T-helper 2 cell (primary cell): ENCODE measurements at places on chromosomes 1 and 21.

DNA sequence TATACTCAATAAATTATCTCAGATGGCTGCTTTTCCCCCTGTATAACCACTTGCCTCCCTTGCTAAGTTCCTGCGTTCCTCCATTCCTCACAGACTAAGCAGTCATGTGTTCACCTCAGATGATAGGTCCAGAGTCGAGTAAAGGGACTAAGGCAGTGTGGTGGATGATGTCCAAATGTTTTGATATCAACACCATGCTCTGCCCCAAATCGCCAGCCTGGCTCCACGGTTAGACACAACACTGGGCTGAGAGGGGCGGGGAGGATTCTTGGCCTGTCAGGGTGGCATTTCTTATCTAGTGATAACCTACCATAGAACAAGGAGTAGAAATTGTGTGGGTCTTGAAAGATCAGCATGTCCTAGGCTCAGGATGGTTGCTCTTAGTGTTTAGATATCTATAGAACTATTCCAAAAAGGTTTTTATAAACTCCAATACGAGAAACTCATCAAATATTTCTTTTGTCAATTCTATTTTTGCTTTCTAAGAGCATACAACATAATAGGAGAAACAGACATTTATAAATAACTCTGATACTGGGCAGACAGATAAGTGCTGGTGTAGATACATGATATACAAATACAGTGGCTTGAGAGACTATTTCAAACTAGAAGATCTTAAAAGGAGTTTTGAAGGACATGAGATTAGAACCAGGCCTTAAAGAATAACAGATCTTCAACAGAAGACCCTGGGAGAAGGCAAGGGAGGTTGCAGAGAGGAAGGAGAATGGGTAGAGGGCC lies 21.5 kb downstream of the GJA5 start:
- DNase-seq = no peak

- DNase-seq = no peak
Observed at GRCh38 chr1:216210081-216210480, 213.2 kb downstream of the USH2A start.

DNA sequence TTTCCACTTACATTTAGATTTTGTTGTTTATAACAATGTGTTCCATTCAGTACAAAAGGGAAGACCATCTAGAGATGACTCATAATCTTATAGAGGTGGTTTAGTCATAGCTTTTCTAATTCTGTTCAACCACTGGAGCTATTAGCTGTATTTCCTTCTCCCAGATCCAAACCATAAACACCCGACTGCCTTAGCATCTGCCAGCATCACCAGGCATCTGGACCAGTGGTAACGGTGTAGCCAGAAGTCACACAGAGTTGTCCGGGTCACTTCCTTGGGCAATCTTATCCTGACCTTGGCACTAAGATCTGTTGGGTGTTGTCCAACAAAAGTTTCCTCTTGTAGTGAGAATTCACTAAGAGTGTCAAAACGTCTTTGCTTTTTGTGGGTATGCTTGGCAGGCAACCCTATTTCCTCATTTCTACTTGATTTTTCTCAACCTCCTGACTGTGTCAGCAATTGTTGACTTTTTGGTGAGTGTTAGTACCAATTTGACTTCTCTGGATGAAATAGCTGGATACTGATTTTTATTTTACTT lies 372.1 kb upstream of the B3GALT2 start:
- DNase-seq = no peak

- DNase-seq = no peak
Observed at GRCh38 chr1:155005076-155006011, 2.7 kb downstream of the ZBTB7B start.

DNA sequence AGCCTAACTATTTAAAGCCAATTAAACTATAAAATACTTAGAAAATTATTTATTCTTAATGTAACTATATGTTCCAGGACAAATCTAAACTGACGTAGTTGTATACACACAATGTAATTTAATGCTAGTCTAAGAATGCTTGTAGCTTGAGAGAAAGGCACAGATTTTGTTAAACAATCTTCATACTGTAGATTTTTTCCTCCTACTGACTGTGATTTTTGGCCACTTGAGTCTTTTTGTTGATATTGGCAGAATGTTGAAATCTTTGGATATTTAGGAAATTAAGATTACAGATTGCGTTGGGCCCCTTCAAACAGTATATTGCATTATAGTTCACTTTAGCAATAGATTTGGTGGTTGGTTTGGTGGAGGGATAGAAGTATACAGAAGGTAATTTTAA lies 40.5 kb downstream of the ATF3 start:
- DNase-seq = no peak

DNA sequence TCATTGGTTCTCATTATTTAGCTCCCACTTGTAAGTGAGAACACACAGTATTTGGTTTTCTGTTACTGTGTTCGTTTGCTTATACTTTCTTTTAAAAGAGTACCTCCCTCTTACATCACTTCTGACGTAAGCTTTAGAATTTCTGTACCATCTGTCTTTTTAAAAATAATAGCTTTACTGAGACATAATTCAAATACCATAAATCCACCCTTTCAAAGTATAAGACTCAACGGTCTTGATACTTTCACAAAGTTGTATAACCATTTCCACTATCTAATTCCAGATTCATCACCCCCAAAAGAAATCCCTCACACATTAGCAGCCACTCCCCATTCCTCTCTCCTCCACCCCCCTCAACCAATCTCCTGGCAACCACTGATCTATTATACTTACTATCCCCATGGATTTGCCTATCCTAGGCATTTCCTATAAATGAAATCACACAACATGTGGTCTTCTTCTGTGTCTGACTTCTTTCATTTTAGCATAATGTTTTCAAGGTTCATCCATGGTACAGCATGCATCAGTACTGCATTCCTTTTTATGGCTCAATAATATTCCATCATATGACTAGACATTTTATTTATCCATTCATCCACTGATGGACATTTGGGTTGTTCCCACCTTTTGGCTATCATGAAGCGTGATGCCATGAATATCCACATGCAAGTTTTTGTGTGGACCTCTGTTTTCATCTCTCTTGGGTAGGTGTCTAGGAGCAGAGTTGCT lies 104.7 kb downstream of the HLCS start:
- no peak for DNase-seq

GRCh38 chr1:84988588-84988987 lies 8.3 kb downstream of the MCOLN2 start:
- DNase-seq = no peak

DNA sequence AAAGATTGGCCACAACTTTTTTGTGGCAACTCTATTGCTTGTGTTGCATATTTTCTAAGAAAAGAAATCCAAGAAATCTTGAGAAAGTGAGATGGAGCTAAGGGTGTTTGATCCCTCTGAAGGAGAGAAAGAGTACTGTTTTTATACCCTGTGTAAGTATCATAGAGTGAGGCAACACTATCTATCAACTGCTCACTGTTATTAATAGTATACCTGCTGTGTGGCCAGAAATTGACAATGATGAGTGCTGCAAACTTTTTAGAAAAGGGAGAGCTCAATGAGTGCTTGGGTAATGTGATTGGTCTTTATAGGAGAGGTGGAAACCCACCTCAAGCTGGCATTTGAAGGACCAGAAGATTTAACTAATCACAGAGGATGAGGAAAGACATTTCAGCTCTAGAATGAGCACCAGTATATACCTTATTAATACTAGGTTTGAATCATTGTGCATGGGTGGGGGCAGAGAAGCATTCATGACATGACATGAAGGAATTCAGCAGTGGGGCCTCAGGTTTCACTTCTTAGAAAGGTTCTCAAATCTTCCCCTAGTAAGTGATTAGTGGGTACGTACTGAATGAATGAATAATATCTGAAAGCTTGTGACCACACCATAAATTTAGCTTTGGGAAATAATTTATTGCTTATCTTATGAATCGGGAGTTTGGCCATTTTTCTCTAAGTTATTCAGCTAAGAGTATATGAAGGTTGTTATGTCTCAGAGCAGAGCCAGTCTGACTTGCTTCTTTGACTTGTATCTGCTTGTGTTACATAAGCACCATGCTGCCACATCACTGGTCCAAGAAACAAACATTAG lies 169.2 kb upstream of the SGIP1 start:
- DNase-seq = no peak

GRCh38 chr1:238119060-238119459 lies 228.3 kb upstream of the ZP4 start:
- no peak for DNase-seq

- no peak for DNase-seq
Observed at GRCh38 chr21:27129694-27130093, 162.8 kb upstream of the ADAMTS5 start.

DNA sequence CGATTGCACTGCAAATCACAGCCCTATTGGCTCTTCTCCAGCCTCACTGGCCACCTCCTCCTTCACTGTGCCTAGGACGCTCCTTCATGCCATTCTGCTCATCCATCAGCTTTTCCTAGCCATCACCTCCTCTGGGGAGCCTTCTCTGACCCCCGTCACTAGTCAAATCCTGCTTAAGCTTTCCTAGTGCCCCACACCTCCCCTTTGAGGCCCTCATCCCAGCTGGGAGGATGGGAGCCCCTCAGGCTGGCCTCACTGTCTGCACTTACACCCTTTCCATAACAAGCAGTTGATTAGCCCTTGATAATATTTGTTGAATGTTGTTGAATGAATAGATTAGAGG lies 50.7 kb downstream of the KLHDC7A start:
- DNase-seq = no peak

- no peak for DNase-seq
Observed at GRCh38 chr21:20272791-20273362, 725.3 kb upstream of the NCAM2 start.

DNA sequence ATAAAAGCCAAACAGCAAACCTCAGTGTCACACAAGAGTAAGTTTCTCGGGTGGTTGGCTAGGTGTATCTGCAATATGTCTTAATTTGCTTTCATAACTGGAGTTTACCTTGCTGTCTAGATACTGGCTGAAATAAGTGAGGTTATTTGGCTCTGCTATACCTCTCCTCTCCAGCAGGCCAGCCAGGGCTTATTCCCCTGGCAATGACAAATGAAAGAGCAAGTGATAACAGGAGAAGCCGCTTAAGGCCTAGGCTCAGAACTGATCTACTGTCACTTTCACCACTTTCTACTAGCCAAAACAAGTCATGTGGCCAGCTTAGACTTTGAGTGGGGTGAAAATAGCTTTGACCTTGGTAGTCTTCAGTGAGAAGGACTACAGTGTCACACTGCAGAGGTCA lies 4.8 kb upstream of the RPE65 start:
- no peak for DNase-seq

DNA sequence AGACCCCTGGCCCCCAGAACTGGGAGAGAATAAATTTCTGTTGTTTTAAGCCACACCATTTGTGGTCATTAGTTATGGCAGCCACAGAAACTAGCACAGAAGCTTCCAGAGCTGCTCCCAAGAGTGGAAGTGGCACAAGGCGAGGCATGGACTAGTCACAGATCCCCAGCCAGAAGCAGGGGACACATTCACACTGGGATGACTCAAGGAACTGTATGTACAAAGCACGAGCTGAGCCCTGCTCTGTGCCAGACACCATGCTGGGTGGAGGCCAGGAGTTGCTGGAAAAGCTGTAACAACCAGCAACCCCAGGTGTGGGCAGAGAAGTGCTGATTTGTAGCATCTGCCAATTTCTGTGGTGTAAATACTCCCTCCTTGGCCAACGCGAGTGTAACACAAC lies 55.6 kb downstream of the TCP10L start:
- DNase-seq = no peak

DNA sequence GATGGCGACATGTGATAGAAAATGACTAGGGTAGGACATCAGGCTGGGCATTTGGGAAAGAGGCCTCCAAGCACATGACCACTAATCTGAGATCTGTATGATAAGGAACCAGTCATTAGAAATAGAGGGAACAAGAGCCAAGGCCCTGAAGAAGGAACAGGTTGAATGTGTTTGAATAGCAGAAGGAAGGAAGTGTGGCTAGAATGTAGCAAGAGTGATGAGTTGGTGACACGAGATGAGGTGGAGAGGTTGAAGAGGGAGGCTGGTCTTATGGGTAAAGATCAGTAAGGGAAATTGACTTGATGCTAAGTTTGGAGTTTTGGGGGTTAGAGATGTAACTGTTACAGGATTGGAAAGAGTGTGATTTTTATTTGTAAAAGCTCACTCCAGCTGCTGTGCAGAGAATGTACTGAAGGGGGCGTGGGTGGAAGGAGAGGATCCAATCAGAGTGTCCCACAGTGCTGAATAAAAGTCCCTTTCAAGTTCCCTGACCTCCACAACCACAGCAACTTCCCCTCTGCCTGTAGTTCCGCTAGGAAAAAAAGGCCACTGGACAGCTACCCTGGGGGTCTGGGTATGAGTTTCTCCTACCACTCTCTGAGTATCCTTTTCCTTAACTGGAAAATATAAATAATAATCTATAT lies 295.0 kb downstream of the OMA1 start:
- no peak for DNase-seq

DNA sequence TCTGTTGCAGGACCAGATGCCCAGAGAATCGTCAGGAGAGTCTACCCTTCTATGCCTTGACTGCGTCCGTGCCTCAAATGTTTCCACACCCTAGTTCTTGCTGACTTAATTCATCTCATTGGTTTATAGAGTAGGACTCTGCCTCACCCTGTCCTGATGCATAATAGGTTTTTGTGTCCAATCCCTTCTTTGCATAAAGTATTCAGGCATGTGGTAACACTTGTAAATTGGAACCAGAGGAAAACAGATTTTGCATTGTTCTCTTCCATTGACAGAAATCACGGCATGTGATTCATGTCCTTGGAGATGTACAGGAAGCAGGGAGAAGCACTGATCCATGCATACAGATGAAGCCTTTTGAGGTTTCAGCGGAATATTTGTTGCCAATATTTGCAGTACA lies 29.5 kb downstream of the PLPPR5 start:
- DNase-seq = no peak

DNA sequence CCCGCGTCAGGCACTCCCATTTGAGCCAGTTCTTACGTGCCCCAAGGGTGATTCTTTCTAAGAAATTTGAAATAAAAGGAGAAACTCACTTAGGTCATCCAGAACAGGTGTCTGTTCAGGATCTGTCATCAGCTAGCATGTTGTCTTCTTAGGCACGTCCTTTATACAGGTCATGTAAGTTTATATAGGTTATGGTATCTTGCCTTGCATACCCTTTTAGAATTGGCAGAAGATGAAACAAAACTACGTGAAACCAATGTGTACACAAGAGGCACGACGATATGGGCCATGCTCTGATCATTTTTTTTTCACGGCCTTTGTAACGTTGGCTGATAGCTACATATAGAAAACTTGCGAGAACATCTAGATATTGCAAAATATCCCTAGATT lies 579 bp upstream of the GTF2B start:
- no peak for DNase-seq

- no peak for DNase-seq
Observed at GRCh38 chr1:158272681-158273080, 17.0 kb upstream of the CD1C start.

GRCh38 chr1:71656902-71657301 lies 576.1 kb upstream of the ZRANB2 start:
- DNase-seq = no peak

GRCh38 chr1:25668931-25669573 lies 52.5 kb downstream of the MAN1C1 start:
- DNase-seq = no peak
